ENCODE measurements at places on chromosomes 2 and 18.

DNA sequence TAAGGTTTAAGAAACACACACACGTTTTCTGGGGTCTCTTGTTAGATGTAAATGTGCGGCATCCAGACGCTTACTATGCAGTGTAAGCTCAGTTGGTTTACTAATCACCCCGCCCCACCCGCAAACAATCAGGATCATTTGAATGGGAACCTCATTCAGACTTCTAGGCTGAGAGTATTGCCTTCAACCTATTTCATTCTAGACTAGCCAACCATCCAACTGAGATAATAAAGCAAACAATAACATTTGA lies 1.3 kb upstream of the FIGN start:
- DNase-seq, result no peak

DNA sequence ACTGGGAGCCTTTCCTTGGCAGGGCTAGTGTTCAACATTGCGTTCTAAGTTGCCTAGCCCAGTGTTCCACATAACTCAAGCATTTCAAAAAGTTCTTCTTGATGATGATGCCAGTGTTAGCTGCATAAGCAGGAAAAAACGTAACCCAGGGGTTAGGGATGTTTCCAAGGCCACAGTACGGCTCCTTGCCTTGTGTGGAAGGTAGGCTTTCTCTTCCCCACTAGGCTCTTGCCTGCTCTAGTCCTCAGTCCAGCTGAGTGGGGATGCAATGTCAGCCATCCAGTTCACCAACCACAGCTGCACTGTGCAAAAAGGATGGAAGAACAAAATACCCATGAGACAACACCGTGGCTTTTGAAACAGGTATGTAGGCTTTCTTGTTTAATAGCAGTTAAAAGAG lies 28.0 kb upstream of the CYP26B1 start:
- DNase-seq, result no peak

DNA sequence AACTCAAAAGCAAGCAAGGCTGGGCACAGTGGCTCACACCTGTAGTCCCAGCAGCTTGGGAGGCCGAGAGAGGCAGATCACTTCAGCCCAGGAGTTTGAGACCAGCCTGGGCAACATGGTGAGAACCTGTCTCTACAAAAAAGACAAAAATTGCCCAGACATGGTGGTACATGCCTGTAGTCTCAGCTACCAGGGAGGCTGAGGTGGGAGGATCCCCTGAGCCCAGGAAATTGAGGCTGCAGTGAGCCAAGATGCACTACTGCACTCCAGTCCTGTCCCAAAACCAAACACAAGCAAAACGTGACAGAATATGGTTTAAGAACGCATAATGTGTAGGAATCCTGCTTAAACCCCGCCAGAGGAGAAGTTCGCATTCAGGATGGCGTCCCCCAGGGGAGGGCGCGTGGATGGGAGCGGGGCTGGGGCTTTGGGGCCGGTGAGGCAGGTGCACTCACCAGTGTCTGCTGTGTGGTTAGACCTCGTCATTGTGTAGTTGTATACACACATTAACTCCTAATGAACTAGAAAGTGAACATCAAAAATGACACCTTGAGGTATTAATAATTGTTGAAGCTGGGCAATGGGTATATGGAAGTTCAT lies 5.4 kb downstream of the COLEC11 start:
- no peak for DNase-seq

DNA sequence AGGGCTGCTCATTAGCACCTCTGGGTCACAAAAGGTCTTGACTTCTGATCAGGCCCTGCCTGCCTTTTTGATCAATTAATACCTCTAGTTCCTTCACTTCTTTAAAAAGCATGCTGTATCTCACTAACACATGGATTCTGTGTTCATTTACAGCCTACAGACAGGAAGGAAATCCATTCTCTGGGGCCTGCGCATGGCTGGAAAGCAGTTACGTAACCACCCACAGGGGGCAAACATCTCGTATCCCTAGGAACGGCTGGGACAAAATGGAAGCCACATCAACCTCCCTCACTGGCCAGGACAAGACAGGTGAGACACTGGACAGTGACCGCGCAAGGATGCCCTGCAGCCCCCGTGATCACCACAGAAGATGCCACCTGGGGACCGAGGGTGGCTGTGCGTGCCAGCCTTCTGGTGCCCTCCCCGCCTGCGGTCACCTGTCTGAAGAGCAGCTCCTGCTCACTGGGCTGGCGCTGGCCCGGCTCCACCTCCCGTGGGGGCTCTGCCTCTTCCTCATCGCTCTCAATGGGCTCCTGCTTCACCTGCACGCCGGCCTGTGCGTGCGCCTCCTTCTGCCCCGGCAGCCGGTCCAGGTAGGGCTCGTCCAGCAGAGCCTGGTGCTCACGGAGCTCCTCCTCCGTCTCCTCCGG lies 266.9 kb downstream of the TWIST2 start:
- DNase-seq, result no peak

DNA sequence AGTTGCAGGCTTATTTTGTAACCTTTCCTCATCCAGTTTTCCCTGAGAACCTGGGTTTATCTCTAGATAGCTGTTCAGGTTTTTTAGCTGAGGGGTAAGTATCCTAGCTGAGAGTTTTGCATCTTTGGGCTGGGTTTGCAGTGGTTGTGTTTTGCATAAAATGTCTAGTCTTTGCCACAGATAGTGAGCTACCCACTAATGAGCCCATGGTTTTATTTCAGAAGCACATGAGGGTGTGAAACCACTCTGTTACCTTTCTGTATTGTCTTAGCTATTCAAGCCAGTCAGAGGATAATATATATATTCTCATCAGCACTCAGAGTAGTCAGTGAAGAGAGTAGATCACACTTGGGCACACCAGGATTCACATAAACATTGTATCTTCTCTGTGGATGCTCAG lies 24.6 kb upstream of the TXNDC2 start:
- DNase-seq, result no peak

DNA sequence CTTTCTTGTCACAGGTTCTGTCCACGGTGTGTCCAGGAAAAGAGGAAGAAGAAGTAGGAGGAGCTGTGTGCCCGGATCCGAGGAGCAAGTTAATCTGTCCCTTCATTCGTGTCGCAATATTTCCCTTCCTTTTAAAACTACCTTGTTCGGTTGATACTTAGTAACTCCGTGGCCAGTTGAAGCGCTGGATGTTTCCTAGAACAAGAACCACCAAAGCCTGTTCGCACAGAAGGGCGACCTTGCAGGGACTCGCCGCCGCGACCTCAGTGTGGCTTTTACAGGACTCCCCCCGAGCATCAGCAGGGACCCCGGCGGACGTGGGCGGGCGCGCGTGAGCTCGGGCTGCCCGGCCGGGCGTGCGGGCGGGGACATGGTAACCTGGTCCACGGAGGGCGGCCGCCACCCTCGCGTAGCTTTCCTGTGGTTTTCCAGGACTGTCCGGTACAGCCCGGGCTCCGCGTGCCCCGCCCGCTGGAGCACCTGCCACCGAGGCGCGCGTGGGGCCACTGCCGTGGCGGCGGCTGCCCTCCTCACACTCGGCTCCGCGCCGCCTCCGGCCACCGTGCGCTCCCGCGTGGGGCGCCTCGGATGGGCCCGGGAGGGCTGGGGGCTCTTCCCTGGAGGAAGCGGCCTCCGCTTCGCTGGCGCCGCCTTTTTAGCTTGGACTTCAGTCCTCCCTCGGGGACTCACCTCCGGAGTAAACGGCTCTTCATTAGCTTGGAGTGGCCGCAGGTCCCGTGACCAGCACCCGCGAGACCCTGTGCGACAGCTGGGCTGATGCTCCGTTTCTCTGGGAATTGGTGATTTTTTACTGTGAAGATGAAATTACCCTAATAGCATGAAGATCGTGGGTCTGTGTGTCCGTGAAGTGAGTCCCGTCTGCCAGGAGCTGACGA lies 9.2 kb upstream of the D2HGDH start:
- no peak for DNase-seq
